Uterus (tissue), 4 donors: ENCODE measurements at places on chromosomes 3 and 15. TPM values are rescaled to one million over a fixed set of nuclear protein-coding genes. Genes with fewer than 3 reads are reported as not detected.

DNA sequence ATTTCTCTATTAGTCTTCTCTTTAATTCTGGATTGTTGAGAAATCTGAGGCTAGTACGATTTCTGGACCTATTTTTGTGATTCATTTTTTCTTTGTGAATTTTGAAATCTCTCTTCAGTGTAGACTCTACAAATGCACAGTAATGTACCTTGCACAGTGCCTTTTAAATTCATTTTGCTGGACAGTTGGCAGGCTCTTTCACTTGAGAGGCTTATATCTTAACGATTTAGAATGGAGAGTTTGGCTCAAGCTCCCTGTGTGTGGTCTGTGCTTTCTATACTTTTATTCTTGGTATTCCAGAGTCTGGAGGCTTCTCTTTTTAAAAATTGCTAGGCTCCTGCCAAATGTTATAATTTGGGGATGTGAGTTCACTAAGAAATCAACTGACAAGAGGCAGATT, 8.8 kb downstream of the CRYBG3 start:
- H3K27me3 ChIP-seq = no peaks in the 10 kb centered on the region
- H3K27ac ChIP-seq = no peak overlapping the region
- no peak overlapping the region for H3K4me3 ChIP-seq
- no peaks in the 10 kb centered on the region for H3K4me1 ChIP-seq
- H3K36me3 ChIP-seq = no peaks in the 10 kb centered on the region

GRCh38 chr3:65130782-65131181, 443.0 kb upstream of the ADAMTS9 start:
- no peak overlapping the region for H3K27ac ChIP-seq
- no peaks in the 10 kb centered on the region for H3K4me1 ChIP-seq

DNA sequence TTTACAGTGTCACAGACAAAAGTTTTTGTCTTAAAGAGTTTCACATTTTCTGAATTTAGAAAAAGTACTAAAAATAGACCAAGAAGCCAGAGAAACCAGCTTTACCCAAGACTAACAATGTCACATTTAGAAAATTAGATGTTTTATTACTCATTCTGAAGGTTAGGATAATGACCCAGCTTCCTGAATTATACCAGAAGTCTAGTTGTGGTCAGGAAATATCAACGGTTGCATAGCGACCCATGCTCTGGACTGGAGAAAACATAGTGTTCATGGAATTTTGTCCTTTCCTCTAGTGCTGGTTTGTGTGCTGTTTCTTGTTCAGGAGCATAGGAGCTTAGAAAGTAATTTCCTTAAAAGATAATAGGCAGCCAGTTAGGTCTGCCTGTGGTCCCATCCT, 59.0 kb downstream of the DPPA2 start:
- H3K36me3 ChIP-seq = no peaks in the 10 kb centered on the region
- no peaks in the 10 kb centered on the region for H3K27me3 ChIP-seq
- H3K27ac ChIP-seq = no peak overlapping the region

Gene CDHR4
- total RNA-seq = 1.6 TPM
